ENCODE measurements at places on chromosomes 11 and 22.

- peak; percentile 25 for DNase-seq
Measured at GRCh38 chr11:47950396-47950795, 30.0 kb upstream of the PTPRJ start.

GRCh38 chr11:96863520-96863919, 473.7 kb downstream of the JRKL start:
- DNase-seq, result no peak

GRCh38 chr22:44127356-44127755, 53.4 kb upstream of the PARVG start:
- DNase-seq, result no peak

GRCh38 chr22:19879992-19880785, 25.5 kb upstream of the GNB1L start:
- no peak for DNase-seq

- no peak for DNase-seq
Measured at GRCh38 chr11:94185416-94186084, 56.9 kb downstream of the PANX1 start.

GRCh38 chr11:71227058-71227659, 25.2 kb downstream of the SHANK2 start:
- no peak for DNase-seq

DNA sequence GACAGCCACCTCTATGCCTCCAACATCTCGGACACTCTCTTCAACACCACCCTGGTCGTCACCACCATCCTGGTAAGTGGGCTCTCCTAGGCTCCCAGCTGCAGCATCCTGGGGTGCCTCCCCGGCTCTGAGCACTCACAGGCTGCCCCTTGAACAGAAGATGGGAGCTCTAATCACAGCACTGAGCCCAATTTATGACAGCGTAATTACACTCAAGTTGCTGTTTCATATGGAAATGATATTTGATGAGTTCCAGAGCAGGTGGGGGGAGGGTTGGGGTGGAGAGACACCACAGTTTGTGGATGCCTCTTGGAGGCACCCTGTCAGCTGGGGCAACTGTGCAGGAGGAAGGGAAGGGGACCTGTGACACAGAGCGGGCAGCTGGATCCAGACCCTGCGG, 125.3 kb upstream of the TBCEL start:
- DNase-seq, result no peak

GRCh38 chr22:36887162-36887561, 26.3 kb upstream of the CSF2RB start:
- DNase-seq, result no peak

DNA sequence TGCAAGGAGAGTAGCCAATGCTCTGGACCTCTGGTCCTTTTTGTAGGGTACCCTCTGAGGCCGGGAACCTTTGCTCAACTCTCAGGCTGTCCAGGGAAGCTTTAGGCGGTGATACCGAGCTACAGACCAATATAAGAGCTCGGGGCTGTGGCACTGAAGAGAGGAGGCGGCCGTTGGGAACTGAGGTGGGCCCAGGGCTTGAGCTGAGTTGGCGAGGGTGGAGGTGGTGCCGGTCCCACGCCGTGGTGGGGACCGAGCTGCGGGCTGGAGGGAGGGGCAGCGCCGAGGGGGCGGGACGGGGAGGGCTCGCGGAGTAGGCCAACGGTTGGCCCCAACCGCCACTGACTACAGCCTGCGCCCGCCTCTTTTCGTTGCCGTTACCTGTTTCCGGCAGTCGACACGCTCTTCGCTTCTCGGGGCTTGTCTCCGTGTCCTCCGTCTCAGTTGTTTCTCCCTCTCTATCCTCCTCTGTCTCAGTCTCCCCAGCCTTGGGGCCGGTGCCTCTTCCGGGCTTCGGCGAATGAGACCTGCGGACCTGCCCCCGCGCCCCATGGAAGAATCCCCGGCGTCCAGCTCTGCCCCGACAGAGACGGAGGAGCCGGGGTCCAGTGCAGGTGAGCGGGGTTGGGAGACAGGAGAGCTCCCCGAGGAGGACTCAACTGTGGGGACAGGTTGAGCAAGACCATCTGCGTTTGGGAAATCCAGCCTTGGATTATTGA, at the start of gene NEU3:
Gene NEU3, plus strand, starts transcription at position 393 of the 719 bp plus-strand sequence. Its CDS starts 128 bp downstream, at position 521.
- DNase-seq, result peak; percentile 83

- DNase-seq, result no peak
Measured at GRCh38 chr11:112179601-112180000, 4.3 kb downstream of the BCO2 start.

GRCh38 chr22:35131525-35132000, 65.6 kb downstream of the ISX start:
- DNase-seq, result no peak

GRCh38 chr22:24685531-24686190, 82.7 kb downstream of the GGT1 start:
- DNase-seq, result no peak

GRCh38 chr11:27183672-27184457, 143.2 kb downstream of the BBOX1 start:
- DNase-seq, result no peak

DNA sequence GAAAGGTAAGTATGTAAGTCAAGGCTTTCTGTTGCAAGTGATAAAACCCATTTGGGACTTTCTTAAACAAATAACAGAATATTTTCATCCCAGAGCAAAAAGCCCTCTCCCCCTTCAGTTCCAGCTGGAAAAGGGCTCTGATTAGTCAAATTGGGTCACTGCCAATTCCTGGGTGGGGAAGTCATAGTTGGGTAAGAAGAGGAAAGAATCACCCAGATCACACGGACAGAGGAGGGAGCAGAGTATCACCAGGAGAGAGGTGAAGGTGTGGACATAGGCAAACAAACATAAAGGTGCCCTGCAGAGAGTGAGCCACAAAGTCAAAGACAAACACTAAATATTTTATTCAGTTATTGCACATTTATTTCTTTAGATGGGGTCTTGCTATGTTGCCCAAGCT, 36.3 kb upstream of the SORL1 start:
- DNase-seq, result no peak

GRCh38 chr11:128240546-128240945, 346.8 kb downstream of the ETS1 start:
- no peak for DNase-seq

DNA sequence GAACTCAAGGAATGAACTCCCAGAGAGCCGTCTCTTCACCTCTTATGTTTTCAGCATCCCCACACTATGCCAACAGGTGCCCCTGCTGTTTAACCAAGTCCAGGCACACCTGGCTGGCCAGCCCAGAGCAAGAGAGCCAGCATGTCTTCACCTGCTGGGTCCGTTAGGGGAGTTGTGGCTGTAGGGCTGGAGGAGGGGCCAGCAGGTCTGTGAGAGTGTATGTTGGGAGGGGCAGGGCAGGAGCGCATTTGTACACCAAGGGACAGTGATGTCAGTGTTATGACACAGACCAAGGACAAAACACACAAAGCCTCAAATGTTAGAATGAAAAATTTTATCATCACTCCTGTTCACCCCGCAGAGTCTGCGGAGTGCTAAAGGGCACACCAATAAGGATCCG, 5.8 kb downstream of the PATZ1 start:
- no peak for DNase-seq

GRCh38 chr11:65555693-65556231, 2.4 kb downstream of the LTBP3 start:
- no peak for DNase-seq

- DNase-seq, result no peak
Measured at GRCh38 chr11:83191986-83192385, 1.5 kb upstream of the ANKRD42 start.

DNA sequence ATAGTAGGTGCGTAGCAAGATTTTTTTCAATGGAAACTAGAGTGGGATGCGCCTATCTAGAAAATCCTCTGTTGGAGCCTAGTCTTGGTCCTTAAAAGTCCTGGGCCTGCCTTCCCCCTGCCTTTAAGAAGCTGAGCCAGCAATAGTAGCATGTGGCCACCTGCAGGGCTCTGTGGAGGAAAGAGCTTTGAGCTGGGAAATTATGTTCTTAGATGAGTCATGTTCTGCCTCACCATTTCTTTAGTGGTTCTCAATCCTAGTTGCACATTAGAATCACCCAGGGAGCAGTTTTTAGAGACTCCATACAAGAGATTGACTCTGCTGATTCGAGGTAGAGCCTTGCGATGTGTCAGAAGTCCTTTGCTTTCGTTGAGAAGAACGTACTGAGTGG, 133.5 kb downstream of the COMMD9 start:
- no peak for DNase-seq

DNA sequence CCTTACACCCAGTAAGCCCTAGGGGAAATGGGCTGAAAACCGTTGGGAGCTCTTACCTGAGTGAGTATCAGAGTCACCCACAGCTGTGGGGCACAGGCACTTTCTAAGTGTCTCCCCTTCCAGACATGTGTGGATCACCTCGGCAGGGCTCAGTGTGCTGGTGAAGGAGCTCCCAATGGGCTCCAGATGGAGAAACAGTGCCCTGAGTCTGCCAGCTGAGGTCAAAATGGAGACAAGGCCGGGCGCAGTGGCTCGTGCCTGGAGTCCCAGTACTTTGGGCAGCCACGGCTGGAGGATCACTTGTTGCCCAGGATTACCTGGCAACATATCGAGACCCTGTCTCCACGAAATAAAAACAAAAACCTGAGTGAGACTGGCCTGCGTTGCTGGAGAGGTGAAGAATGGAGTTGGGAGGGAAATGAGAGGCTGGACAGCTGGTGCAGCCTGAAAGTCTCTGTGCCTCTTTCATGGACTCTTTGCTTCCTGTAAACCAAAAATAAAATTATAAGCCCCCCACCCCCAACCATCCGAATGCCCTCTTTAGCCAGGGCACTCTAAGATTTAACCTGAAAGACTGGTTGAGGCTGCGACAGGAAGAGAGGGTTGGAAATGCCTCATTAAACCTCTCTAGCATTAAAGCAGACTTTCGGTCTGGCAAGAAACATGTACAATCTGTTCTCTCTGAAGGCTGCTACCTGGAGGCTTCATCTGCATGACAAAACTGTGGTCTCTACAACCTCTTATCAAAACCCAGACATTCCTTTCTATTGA, 111.8 kb downstream of the SNX19 start:
- no peak for DNase-seq

- DNase-seq, result no peak
Measured at GRCh38 chr11:8956860-8957259, 7.4 kb downstream of the TMEM9B start.

DNA sequence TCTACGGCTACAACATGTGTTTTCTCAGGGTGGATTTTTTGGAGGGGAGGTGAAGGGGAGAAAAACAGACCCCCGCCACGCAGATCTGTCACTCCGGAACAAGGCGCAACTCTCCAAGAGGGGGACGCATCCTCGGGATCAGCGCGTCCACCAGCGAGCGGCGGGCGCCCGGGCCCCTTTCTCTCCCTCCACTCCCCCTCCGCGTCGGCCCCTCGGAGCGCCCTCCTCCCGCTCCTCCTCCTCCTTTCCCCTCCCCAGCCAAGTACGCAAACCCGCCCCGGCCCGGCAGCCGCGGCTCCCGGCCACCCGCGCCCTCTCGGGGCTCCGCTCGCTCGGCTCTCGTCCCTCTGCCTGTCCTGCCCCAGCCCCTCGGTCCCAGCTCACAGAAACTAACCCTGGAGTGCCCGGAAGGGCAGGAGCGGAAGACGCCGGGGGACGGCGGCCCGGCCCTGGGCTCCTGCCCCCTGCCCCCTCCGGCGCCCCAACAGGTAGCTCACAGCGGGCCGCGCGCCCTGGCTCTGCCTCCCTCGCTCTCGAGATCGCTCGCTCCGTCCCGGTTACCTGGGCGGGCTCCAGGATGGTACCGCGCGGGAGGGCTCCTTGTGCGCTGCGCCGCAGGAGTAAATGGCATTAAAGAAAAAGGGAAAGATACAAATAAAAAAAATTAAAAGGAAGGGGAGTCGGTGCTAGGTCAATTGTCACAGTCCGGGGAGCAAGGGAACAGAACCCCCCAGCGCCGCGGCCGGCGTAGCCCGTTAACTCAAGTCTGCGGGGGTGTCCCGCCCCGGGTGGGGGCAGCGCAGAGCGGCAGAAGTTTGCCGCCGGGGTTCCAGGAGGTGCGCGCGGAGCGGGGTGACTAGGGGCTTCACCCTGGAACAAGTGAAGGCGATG, 131.4 kb upstream of the C11orf58 start:
- DNase-seq, result no peak

DNA sequence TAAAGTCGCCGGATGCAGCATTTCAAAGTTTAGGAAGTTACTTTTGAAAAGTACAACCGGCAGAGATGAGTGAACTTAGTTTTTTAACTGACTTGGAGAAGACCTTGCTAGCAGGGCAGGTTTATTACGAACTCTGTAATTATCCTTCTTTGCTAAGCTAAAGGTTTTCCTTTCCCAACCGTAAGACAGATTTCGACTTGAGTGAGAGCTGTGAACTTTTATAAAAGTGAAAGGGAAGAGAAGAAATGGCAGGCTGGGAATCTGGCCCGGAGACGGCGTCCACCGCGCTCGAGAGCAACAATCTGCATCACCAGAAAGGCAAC, 659 bp upstream of the TEAD1 start:
- DNase-seq, result no peak

DNA sequence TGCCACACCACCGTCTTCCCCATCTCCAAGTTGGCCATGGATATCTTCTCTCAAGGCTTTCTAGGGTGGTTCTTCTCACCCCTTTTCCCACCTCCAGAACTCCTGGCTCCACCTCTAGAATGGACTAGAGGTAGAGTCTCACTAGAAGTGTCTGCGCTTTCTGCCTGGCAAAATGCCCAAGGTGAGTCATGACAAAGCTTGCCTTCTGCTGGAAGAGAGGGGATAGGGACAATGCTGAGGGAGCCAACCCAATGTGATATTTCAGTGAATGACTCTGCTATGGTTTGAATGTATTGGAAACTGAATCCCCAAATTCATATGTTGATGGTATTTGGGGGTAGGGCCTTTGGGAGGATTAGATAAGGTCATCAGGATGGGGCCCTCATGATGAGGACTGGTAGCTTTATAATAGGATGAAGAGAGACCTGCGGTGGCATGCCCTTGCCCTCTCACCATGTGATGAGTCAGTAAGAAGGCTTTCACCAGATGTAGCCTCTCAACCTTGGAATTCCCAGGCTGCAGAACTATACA, 4.1 kb upstream of the CD82 start:
- no peak for DNase-seq

DNA sequence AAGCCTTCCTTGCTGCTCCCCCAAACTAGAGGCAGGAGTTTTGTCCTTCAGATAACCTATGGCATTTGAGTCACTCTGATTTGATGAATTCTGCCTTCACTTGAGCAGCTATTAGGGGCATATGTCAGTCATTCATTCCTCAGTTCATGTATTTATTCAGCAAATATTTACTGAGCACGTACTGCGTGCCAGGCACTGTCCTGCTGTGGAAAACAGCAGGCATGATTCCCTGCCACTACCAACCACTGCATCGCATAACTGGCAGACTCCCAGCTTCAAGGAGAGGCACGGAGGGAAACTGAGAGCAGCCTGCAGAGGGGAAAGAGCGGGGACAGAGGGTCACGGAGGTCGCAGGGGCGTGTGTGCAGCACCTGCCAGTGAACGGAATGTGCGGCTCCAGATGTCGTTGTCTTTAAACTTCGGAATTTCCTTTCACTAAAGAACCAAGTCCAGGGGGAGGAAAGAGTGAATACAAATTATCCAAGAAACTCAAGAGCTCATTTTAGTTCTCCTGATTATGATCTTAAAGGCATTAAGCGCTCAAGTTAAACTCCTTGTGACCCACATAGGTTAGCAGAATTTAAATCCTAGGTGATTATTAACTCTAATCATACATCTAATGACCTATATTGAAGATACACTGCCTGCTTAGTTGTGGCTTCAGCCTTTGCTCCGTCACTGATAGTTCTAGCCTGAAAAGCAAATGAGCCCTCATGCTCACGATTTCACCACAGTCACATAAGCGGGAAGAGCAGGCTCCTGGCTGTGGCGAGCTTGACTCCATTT, 12.6 kb downstream of the PPARA start:
- no peak for DNase-seq

- DNase-seq, result no peak
Measured at GRCh38 chr22:39138357-39138997, 14.0 kb downstream of the CBX7 start.

GRCh38 chr22:36797911-36798673, 18.7 kb downstream of the PVALB start:
- DNase-seq, result no peak

GRCh38 chr11:29227811-29228210, 789.0 kb downstream of the KCNA4 start:
- no peak for DNase-seq

Measured in stimulated activated CD8-positive, alpha-beta memory T cell treated with anti-CD3 and anti-CD28 coated beads, Interleukin-15, amount 100 ng/mL, for 48 hours (primary cell).